Neural crest cell (in vitro differentiated cells): ENCODE measurements at places on chromosomes 1 and 21. TPM values are rescaled to one million over a fixed set of nuclear protein-coding genes. Genes with fewer than 3 reads are reported as not detected.
A peak's percentile ranks its signal among the peaks of the same experiment; 100 is the strongest.

GRCh38 chr1:16143566-16144324 is 12.1 kb downstream of the EPHA2 start:
- no peak for DNase-seq

- no peak for DNase-seq
These were observed 6.7 kb upstream of the ADARB1 start for GRCh38 chr21:45067462-45068285.

- DNase-seq: no peak
These were observed 75.4 kb downstream of the PLD5 start for GRCh38 chr1:242448910-242449645.

PLA2G2F gene
- not detected in 2 replicates for total RNA-seq

- DNase-seq: no peak
These were observed 4.3 kb upstream of the FCRL3 start for GRCh38 chr1:157704878-157705277.

PCBP3 gene
- 5.1 and 5.6 TPM in 2 replicates for total RNA-seq

- no peak for DNase-seq
These were observed 6.7 kb downstream of the PHC2 start for GRCh38 chr1:33424205-33424604.

DNA sequence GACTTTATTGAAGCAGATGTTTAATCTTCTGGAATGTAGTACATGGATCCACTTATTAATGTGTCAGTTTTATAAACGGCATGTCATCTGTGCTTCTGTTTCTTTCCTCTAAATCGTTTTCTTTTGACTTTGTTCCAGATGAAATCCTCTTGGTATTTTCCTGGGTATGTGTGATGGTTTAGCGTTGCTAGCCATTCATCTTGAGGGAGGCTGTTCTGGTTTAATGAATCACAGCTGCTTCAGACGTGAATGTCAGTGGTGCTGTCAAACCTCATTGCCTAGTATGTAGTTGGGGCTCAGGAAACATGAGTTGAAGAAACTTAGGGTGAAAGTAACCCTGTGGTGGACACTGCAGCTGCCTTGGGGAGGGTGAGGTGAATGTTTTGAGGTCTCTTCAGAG is 33.2 kb downstream of the KCNK1 start:
- no peak for DNase-seq

DNA sequence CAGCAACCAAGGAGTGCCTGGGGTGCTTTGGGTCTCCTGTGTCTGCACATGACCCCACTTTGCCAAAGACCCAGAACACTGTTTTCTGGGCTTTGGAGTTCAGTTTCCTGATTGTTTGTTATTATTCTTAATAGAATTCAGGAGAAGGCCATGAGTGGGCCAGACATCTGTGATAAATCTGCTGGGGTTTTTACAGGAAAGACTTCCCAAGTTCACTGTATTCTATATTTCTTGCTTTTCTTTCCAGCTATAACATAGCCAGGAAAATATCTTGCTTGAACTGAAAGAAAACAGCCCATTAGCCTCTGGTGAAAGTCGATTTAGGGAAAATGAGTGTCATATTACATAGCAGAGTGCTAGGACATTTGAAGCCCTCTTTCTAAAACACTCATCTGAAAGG is 345.1 kb upstream of the USP24 start:
- DNase-seq: no peak

TNFSF4 gene
- 0.57 and 1.1 TPM in 2 replicates for total RNA-seq

SH2D5 gene
- 3.2 TPM in 2 replicates for total RNA-seq

DNA sequence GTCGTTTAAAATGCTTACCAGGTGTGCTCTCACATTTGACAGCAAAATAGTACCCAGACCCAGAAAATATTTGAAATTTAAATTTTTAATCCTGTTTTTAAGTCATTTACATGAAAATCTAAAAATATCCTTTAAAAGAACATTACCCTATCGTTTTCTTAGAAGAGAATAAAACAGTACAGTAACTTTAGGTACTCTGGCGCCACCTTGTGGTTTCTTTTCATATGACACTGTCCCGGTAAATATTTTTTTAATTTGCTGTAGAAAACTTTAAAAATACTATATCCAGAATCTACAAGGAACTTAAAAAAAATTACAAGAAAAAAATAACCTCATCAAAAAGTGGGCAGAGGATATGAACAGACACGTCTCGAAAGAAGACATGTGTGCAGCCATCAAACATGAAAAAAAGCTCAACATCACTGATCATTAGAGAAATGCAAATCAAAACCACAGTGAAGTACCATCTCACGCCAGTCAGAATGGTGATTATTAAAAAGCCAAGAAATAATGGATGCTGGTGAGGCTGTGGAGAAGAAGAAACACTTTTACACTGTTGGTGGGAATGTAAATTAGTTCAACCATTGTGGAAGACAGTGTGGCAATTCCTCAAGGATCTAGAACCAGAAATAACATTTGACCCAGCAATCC is 129.2 kb downstream of the RGS21 start:
- peak; percentile 69 for DNase-seq
